Right lung (tissue), 10 donors: ENCODE measurements at places on chromosomes 3 and 15. TPM values are rescaled to one million over a fixed set of nuclear protein-coding genes. Genes with fewer than 3 reads are reported as not detected.

CPLX3 gene
- polyA plus RNA-seq, result not detected

FBXO40 gene
- 0.10 TPM for polyA plus RNA-seq

CACNA1D gene
- polyA plus RNA-seq, result 41.9 TPM

GNAT1 gene
- polyA plus RNA-seq, result not detected

UPK1B gene
- 0.24 TPM for polyA plus RNA-seq

RETNLB gene
- not detected for polyA plus RNA-seq

SH2D7 gene
- polyA plus RNA-seq, result 0.84 TPM

KCNAB1 gene
- 1.7 TPM for polyA plus RNA-seq

CLDN1 gene
- polyA plus RNA-seq, result 2.7 TPM

IQCH gene
- polyA plus RNA-seq, result 2.5 TPM

MUC13 gene
- polyA plus RNA-seq, result not detected

PLA2G4F gene
- 8.3 TPM for polyA plus RNA-seq

SI gene
- polyA plus RNA-seq, result not detected

FHIT gene
- 17.8 TPM for polyA plus RNA-seq

GPR15 gene
- not detected for polyA plus RNA-seq

KNG1 gene
- polyA plus RNA-seq, result 0.90 TPM

TTLL13 gene
- polyA plus RNA-seq, result 0.27 TPM

GABRR3 gene
- not detected for polyA plus RNA-seq

GPR149 gene
- polyA plus RNA-seq, result not detected

SPATA12 gene
- polyA plus RNA-seq, result not detected

TMIE gene
- polyA plus RNA-seq, result 0.81 TPM

TMEM45A gene
- 39.0 TPM for polyA plus RNA-seq

SLC22A14 gene
- polyA plus RNA-seq, result 0.12 TPM

TADA3 gene
- 74.5 TPM for polyA plus RNA-seq

SERF2 gene
- polyA plus RNA-seq, result 528 TPM

C3orf20 gene
- polyA plus RNA-seq, result 0.21 TPM

P2RY14 gene
- 7.3 TPM for polyA plus RNA-seq

PARP14 gene
- polyA plus RNA-seq, result 40.9 TPM

RNF111 gene
- polyA plus RNA-seq, result 30.8 TPM

OR5K2 gene
- polyA plus RNA-seq, result 1.0 TPM

DUOXA1 gene
- 1.5 TPM for polyA plus RNA-seq

CA12 gene
- polyA plus RNA-seq, result 6.4 TPM

CCDC80 gene
- polyA plus RNA-seq, result 103 TPM

KIF15 gene
- 24.7 TPM for polyA plus RNA-seq

TM6SF1 gene
- 3.7 TPM for polyA plus RNA-seq

CADM2 gene
- 1.7 TPM for polyA plus RNA-seq

NEDD4 gene
- polyA plus RNA-seq, result 14.6 TPM

PRR20G gene
- not detected for polyA plus RNA-seq

NAALADL2 gene
- polyA plus RNA-seq, result 21.0 TPM

NR2E3 gene
- 0.56 TPM for polyA plus RNA-seq

WDR93 gene
- polyA plus RNA-seq, result 1.8 TPM

PIERCE2 gene
- 4.2 TPM for polyA plus RNA-seq

DRD3 gene
- polyA plus RNA-seq, result not detected

MESP1 gene
- 0.25 TPM for polyA plus RNA-seq

UBE2E2 gene
- 52.1 TPM for polyA plus RNA-seq

LYZL4 gene
- not detected for polyA plus RNA-seq

ARHGAP31 gene
- 41.2 TPM for polyA plus RNA-seq

DGKG gene
- 4.4 TPM for polyA plus RNA-seq

PSTPIP1 gene
- 2.7 TPM for polyA plus RNA-seq
